ENCODE measurements at places on chromosomes 5 and 9.
A peak's percentile ranks its signal among the peaks of the same experiment; 100 is the strongest.

DNA sequence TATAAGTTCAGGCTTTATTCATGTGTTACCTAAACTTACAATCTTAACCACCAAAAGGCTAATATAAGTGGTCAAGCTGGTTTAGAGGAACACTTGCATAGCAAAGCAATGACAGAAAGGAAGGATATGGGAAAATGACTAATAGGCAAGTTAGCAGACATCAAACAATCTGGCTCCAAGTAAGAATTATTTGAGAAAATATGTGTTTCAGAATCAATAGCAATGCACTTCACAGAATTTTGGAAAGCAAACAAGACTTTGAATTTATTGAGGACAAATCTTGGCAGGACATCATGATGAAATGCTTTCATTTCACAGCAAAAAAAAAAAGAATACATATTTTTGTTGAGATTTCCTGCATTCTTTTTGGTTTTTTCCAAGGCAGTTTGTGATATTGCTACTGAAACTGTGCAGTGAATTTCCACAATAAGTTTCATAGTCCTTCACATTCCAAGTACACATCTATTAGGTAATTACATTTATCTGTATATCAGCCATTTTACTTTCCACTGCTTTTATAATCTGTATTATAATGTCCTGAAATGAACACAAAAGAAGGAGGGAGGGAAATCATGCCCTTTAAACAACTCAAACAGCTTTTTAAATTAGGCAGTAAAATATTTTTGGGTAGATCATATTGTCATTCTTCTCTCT is 417.9 kb downstream of the NR2F1-AS1 start:
- DNase-seq, result no peak

GRCh38 chr5:176131771-176132170 is 106.5 kb upstream of the SIMC1 start:
- no peak for DNase-seq

DNA sequence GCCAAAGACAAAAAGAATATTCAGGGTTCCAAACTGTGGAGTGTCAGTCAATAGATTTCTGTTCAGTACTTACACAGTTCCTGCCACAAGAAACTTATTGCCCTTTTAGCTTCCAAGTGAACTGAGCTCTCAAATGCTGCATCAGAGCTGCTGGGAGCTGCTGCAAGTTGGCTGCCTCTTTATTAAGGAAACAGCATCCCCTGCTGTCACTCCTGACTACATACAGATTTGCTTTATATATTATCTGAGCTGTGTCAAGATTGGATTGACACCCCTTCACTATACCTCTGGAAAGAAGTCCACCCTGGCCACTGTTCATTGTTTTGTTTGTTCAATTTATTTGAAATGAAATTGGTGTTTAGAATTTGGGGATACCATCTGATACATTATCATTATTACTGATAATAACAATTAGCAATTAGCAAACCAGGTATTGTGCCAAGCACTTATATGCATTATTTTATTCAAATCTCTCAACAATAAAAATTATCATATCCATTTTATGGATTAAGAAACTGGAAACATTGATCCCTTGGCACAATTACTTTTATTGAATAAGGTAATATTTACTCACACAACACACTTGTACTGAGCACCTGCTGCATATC is 16.4 kb upstream of the C5orf58 start:
- DNase-seq, result no peak

- DNase-seq, result no peak
Observed at GRCh38 chr5:5288201-5288600, 134.3 kb upstream of the ICE1 start.

GRCh38 chr5:1975406-1975715 is 92.6 kb upstream of the IRX4 start:
- no peak for DNase-seq

- DNase-seq, result no peak
Observed at GRCh38 chr5:159095866-159096242, 3.9 kb downstream of the EBF1 start.

- DNase-seq, result no peak
Observed at GRCh38 chr9:120892748-120893610, 16.0 kb upstream of the PHF19 start.

- no peak for DNase-seq
Observed at GRCh38 chr9:4260661-4261060, 39.2 kb downstream of the GLIS3 start.

- DNase-seq, result peak; percentile 8
Observed at GRCh38 chr5:32443145-32443540, 1.4 kb downstream of the ZFR start.

GRCh38 chr9:87531370-87532295 is 34.0 kb downstream of the DAPK1 start:
- no peak for DNase-seq

- DNase-seq, result no peak
Observed at GRCh38 chr5:50415912-50416311, 25.2 kb downstream of the EMB start.

DNA sequence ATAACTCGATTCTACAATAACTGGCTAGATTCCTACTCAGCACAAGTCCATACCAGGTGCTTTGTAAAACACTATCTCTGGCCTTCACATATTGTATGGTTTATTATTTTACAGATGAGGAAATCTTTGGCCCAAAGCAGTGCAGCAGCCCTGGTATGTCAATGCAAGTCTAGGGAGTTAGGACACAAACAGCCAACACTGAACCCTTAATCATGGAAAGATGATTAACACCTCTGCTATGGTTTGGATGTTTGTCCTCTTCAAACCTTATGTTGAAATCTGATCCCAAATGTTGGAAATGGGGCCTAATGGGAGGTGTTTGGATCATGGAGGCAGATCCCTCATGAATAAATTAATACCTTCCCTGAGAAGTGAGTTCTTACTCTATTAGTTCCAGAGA is 76.6 kb downstream of the MAPKAP1 start:
- no peak for DNase-seq

DNA sequence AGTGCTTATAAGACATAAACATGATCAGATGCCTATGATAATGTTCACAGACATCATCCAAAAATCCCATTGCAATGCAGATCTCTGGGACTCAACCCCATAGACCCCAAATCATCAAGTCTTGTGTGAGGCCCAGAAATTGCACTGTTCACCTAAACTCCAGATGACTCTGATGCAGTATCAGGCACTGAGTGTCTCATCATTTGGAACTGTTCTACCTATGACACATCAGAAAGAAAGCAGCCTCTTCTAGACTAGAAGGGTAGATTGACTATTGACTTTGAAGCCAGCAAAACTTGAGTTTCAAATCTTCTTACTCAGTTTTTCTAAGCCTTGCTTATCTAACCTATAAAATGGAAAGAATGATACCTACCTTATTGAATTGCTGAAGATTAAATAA is 58.7 kb upstream of the PAPPA start:
- DNase-seq, result no peak

DNA sequence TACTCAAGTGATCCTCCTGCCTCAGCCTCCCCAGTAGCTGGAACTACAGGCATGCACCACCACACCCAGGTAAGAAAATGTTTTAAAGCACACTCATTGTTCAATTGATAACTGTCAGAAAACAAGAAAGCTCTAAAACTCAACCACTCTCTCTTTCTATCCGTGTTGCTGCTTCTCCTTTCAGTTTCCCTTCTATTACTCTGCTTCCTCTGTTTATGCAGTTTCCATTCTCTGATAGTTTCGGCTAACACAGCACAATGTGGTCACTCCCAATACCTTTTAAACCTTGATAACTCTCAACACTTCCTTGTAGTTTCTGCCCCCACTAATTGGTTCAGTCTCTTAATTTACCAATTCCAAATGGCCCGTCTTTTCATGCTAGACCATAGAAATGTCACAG is 59.2 kb upstream of the NR4A3 start:
- no peak for DNase-seq

DNA sequence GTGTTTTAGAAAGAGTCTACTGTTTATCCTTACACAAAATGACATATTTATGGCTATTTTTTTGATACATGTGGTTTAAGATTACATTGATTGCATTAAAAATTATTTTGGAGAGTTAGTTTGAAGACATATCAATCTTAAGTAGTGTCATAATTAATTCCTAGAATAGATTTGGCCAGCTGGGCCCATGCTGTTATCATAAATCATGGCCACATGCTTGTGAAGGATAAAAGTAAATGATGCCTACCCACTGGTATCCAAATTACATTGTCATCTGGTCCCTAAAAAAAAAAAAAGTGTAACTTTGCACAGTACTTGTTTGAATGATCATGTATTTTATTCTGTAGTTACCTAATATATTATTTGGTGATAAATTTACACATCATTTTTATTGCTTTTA is 96.9 kb downstream of the PARP8 start:
- no peak for DNase-seq

DNA sequence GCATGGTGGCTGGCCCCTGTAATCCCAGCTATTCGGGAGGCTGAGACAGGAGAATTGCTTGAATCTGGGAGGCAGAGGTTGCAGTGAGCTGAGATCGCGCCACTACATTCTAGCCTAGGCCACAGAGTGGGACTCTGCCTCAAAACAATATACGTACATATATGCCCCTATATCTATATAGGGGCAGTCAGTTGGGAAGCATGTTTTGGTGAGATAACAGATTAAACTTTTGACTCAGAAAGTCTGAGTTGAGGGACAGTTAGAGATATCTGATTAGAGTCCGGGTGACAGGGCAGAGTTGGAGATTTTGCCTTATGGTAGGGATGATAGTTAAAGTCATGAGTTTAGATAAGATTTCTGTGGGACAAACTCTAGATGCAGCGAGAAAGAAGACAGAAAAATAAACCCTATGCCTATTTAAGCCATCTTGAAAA is 71.8 kb upstream of the ALDH1A1 start:
- DNase-seq, result no peak

DNA sequence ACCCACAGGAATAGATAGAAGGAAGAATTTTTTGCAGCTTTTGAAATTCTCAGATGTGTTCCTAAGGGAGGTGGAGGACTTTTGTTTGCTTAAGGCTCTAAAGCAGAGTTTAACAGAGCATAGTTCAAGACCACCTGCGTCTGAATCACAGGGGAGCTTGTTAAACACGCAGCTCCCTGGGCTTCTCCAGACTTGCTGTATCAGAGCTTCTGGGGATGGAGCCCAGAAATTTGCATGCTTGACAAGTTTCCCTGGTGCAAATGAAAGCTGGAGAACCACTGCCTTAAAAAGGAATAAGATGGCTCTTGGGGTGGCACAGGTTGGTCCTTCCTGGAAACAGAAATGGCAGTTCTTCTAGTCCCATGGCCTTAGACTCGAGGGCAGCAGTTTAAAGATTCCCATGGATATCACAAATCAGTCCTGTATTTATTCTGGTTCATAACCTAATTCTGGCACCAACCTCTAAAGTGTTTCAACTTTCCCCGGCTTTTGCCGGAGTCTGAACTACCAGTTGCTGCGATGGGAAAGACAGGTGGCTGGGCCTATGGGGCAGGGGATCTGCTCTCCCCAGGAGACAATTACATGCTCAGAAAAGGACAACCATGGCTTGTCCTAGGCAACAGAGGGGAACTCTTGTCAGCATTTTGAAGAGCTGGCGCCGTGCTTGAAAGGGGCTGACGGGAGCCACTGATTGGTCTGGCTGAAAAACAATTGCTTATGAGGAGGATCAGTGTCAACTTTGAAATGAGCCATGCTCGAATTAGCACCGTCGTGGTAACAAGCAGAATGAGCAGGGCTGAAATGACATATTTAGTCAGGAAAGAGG is 599.6 kb downstream of the CCDC171 start:
- DNase-seq, result no peak

GRCh38 chr5:44387921-44388320 is 1.3 kb downstream of the FGF10 start:
- no peak for DNase-seq

- DNase-seq, result no peak
Observed at GRCh38 chr5:168227973-168228615, 63.4 kb upstream of the WWC1 start.

GRCh38 chr5:15932066-15932465 is 247.5 kb downstream of the MARCHF11 start:
- no peak for DNase-seq

- DNase-seq, result no peak
Observed at GRCh38 chr5:66406761-66407336, 189.3 kb upstream of the MAST4 start.

DNA sequence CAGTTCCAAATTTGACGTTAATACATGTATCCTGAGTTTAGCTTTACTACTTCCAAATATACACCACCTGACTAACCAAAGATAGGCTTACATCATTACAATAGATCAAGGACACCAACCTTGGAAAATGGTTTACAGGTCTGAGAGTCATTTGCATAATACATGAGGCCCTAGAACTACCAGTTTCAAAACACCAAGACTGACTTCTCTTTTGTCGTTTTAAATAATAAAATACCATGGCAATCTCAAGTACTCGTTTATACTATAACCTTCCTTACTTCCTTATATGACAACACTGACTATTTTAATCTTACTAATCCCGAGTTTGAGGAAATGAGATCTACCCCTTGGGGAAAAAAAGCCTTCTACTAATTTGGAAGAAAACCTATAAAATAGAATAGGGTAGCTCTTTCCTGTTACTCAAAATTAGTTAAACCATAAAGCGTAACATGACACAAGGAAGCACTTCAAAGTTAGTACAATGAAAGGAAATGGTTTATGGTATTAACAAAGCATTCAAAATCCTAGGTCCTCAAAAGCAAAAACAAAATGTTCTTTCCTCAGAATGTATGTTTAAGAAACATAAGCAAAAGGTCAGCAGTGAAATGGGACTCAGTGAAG is 42.1 kb downstream of the UBQLN1 start:
- DNase-seq, result no peak

DNA sequence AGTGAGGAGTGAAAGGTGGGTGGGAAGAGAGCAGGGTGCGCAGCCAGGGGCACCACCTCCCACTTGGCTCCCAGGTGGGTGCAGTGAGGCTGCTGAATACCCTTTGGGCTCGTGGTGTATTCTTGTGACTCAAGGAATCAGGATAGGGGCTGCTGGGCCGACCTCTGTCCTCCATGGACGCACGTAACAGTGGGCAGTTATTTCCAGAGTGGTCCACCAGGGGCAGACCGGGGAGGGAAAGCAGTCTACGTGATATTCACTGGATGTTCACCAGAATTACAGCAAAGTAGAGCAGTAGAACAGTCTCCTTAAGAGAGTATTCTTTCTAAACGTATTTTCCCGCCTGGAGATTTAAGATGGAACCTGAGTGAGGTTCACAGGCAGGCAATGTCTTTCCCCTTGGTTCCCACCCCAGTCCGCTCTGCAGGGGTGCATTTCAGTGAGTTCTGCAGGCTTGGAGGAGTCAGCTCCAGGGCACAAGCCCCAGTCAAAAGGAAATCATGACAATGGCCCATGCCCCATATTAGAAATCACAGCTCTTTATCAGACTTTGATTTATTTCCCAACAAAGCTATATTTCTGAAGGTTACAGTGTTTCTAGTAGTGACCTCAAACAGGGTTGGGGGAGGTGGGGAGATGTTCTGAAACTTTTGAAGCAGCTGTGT is 88.7 kb downstream of the SYK start:
- no peak for DNase-seq

DNA sequence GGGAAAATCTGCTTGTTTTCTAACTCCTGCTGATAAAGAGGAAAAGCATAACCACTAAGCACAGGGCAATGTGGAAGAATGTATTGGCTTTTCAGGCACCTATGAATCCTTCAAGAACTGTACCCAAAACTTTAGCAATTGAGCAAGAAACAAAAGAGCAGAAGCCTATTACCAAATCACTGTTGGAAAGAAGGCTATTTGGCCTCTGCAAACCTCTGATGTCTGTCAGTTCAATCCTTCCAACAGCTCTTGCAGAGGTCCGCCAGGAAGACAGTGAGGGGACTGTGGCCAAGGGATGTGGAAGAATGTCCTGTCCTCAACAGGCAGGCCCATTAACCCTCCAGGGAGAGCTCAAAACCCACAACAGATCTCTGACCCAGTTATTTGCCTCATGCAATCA is 328.6 kb downstream of the ENC1 start:
- no peak for DNase-seq

Measured in stimulated activated CD4-positive, alpha-beta T cell treated with anti-CD3 and anti-CD28 coated beads, TNF-alpha, amount 100 ng/mL, for 48 hours (primary cell).